ENCODE measurements at places on chromosomes 4 and X. TPM values are rescaled to one million over a fixed set of nuclear protein-coding genes. Genes with fewer than 3 reads are reported as not detected.

DNA sequence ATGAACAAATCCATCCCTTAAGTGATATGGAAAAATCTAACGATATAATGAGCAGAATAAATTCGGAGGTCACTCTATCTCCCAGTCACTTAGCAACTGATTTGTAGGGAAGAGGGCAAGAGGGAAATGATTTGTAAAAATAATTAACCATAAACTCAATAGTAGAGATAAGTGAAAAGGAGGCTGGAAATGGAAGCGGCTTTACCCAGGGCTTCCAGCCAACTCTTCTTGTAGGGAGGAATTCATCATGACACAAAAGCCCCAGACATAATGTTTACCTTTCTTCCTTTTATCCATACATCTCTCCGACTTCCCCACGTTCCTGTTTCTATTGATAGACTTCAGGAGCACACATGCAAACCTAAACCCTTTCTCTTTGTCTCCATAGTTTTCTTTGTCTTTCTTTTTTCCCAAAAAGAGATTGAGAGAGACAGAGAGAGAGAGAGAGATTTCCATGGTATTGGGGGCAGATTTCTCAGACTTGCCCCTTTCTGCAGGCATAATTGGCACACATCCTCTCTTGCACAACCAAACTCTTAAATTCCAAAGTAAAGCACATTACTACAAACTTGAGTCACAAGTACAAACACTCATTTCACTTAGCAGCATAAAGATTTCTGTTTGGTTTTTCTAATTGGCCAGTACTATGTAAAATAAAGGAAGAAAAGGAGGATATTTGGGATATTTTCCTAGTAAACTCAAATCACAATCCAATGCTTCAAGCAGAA lies 140.9 kb downstream of the MAPK10 start:
- DNase-seq, result no peak

GRCh38 chr4:72893354-72894066 lies 176.0 kb downstream of the COX18 start:
- peak; percentile 46 for DNase-seq

- DNase-seq, result peak; percentile 79
Measured at GRCh38 chr4:54165438-54165837, 63.7 kb upstream of the PDGFRA start.

RHOH gene
- polyA plus RNA-seq, result 2.2 TPM

DNA sequence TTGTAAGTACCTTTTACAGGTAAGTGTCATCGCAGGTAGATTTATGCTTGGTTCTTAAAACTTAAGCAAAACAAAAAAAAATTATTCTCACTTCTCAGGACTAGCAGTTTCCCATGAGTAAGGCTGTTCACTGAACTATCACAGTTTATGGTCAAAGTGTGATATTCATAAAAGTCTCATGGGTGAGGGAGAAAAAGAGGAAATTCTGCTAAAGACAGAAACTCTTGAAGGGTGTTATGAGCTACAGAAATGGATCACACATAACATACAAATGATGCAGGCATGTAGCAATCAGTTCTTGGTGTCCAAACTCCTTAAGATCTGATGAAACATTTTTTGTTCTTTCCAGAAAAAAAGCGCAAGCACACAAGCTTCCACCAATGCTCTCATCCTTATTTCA lies 8.5 kb downstream of the RAB9A start:
- DNase-seq, result no peak

P2RY4 gene
- polyA plus RNA-seq, result 0.33 TPM

DNA sequence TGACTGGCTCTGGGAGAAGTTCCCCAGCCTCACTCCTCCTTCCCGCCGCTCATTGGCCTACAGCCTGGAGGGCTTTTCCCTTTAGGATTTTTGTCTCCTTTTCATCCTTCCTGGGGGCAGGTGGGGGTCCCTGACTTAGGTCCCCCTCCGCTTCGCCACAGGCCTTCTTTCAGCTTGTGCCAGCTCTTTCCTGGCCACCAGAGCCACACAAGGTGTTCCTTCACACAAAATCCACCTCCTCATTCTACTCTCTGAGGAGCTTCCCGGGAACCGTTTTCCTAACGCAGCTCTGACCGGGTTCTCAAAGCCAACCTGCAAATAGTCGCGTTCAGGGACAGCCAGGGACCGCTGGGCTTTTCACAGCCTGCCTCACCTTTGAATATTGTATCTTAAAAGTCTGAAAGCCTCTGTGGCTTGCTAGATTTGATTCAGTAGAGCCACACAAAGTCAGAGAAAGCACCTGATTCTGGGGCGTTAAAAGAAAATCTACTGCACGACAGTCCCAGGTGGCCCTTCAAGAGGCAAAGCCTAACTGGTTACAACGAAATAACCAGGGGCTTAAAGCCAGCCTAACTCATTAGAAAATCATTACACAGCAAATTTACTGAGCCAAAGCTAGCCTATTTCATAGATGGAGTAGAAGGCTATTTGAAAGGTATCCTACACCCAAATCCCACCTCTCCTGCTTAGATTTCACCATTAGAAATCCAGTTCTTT lies 731 bp upstream of the GPC3 start:
- no peak for DNase-seq

DNA sequence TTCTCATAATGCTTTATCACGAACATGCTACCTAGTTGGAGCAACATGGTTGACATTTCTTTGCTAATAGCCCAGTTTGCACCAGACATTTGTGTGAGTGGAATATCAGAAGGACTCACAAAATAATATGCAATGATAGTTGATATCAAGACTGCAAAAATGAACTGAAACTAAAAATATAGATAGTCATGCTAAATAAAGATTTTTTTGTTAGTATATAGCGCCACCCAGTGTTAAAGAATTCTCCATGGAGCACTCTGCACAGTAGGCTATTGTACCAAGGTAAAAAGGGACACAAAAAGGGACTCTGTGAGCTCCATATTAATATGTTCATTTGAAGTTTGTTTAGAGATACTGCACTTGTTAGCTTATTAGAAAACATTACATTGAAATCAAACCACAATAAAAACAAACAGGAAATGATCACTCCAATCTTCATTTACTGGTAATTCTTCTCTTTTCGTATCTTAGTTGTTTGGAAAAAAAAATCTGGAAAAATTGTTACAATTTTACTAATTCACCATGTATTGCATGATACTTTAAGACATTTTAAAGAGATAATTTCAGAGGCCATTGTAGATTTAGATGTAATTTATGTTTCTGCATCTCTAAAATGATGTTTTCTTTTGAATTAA lies 1509.6 kb downstream of the ADGRL3 start:
- DNase-seq, result peak; percentile 38

DNA sequence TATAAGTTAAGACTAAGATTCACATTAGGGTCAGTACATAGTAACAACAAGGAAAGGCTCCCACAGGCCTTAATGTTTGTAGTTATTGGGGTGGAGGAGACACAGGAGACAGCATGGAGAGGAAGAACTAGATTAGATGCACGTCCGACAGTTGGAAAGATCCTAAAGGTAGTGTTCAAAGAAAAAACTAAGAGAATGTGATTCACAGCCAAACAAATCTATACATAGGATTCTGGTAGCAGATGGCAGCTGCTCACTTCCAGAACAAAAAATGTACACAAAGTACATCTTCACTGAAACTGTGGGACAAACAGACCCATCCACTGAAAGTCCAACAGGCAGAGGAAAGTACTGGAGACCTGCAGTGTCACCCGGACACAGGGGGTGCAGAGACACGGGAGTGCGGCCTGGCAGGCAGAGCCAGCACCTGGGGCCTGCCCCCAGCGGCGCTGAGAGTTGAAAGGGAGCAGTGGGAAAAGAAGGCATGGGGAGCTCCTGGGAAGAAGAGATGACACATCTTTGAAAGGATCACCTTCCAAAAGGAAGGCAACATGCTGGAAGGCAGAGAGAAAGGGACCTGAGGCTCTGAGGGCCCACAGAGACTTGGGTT lies 40.0 kb downstream of the NELFA start:
- no peak for DNase-seq

ARAP2 gene
- 2.1 TPM for polyA plus RNA-seq

TASL gene
- 0.84 TPM for polyA plus RNA-seq

- DNase-seq, result no peak
Measured at GRCh38 chrX:53599781-53600396, 86.6 kb downstream of the HUWE1 start.

DNA sequence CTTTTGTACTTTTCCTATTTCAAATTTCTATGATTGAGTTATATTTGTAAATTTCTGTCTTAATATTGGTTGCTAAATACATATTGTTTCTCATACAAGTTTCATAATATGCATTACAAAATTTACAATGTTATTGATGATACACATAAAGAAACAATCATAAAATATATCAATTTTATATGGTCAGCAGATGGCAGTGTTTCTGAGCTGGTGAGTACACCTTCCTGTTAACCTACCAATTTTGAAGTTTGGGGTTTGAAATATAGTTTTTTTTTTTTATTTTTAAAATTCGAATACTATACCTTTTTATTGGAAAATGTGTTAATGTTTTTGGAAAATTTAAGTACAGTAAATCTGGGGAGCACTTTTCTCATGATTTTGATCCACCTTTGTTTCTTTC lies 1953.1 kb upstream of the ADGRL3 start:
- no peak for DNase-seq

GRCh38 chrX:43656005-43656494 lies at the start of gene MAOA:
TSS of gene MAOA (plus strand) at chrX:43656299. CDS start at chrX:43656342, 43 bp downstream.
- no peak for DNase-seq
